ENCODE measurements at places on chromosomes 7 and 10. TPM values are rescaled to one million over a fixed set of nuclear protein-coding genes. Genes with fewer than 3 reads are reported as not detected.

DNA sequence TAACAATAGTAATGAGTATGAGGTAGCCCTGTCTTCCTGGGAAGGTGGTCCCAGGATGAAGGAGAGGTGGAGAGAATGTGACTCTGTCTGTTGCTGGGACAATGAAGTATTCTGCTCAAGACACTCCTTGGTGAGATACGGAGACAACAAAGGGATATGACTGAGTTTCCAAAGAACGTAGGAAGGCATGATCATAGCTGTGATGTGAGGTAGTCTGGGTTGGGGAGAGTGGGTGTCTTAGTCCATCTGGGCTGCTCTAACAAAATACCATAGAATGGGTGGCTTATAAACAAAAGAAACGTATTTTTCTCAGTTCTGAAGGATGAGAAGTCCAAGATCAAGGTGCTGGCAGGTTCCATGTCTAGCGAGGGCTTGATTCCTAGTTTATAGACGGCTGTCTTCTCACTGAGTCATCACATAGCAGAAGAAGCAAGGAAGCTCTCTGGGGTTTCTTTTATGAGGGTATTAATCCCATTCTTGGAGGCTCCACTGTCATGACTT, 84.9 kb upstream of the RHOBTB1 start:
- no peak for DNase-seq

GRCh38 chr10:646118-646524, 43.3 kb downstream of the DIP2C start:
- DNase-seq, result no peak

DNA sequence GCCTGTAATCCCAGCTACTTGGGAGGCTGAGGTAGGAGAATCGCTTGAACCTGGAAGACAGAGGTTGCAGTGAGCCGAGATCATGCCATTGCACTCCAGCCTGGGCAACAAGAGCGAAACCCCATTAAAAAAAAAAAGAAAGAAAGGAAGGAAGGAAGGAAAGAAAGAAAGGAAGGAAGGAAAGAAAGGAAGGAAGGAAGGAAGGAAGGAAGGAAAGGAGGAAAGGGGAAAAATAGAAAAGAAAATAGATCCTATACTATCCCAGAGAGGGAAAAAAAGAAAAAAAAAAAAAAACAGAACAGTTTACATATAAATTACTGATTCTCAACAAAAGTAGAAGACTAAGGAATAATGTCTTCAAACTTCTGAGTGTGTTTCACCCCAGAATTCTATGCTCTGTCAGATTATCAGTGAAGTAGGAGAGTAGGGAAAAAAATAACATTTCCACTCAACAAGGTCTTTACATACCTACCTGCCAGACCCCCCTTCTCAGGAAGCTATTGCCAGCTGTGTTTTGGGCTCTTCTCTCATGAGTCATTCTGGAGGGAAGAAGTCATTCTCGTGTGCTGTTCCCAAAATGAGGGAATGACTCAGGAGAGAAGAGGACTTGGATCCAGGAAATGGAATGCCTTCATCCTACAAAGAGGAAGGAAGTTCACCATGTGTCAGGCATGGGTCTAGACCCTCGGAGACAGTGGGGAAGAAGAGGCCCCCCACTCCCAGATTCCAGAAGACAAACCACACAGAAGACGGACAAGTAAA, 20.9 kb downstream of the RGS10 start:
- DNase-seq, result no peak

GRCh38 chr7:150981644-150982043, 3.5 kb upstream of the KCNH2 start:
- no peak for DNase-seq

- DNase-seq, result no peak
Observed at GRCh38 chr10:71727105-71727737, 7.6 kb upstream of the C10orf105 start.

GRCh38 chr10:48572414-48572813, 32.5 kb downstream of the ARHGAP22 start:
- DNase-seq, result no peak

DNA sequence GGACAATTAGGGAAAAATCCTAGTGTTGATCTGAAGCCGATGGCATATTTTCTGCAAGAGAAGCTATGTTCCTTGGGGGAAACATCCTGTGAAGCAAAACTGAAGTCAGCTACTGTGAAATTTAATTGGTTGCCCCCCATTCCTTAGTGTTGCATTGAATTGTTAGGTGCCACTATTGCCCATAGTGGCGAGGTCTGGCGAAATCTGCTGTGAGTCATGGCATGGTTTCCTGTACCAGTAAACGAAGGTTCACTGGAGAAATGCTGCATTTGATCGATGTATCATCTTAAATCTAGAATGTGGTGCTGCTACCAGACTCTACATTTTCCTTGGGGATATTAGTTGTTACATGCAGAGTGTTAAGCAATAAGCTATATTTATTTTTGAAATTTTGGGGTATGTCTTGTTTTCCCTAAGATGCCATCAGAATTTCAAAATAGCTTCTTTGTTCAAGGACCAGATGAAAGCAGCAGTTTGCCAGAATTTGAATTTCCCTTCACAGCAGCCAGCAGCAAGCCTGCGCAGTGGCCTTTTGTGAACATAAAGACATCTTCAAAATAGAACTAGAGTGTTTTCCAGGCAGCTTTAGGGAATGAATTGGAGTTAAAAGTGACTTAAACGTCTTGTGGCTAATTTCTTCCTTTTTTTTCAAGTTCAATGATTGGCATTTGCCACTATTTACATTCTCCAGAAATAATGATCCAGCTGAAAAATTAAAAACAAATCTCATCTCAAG, 348.6 kb upstream of the COBL start:
- DNase-seq, result no peak

DNA sequence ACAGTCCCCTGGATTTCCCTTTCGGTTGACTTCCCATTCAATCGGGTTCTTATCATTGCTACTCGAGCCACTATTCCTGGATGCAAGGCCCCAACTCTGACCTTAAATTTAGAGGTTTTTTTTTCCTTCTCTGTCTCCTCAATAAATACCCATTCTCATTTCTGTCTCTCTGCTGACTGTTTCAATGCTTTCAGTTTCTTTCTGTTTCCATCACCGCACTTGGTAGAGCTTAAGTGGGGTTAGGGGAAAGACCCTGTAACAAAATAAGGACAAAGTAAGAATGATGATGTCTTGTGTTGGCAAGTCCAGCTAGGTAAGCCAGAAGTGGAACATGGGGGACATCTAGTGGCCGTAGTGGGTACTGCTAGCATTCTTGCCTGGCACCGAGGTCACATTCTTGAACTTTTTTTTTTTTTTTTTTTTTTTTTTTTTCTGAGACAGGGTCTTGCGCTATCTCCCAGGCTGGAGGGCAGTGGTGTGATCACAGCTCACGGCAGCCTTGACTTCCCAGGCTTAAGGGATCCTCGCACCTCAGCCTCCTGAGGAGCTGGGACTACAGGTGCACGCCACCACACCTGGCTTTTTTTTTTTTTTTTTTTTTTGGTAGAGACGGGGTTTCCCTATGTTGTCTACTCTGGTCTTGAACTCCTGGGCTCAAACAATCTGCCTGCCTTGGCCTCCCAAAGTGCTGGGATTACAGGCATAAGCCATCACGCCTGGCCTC, 40.3 kb downstream of the ZC3HC1 start:
- DNase-seq, result peak; percentile 77

- no peak for DNase-seq
Observed at GRCh38 chr10:62620491-62620890, 184.0 kb upstream of the ADO start.

DNA sequence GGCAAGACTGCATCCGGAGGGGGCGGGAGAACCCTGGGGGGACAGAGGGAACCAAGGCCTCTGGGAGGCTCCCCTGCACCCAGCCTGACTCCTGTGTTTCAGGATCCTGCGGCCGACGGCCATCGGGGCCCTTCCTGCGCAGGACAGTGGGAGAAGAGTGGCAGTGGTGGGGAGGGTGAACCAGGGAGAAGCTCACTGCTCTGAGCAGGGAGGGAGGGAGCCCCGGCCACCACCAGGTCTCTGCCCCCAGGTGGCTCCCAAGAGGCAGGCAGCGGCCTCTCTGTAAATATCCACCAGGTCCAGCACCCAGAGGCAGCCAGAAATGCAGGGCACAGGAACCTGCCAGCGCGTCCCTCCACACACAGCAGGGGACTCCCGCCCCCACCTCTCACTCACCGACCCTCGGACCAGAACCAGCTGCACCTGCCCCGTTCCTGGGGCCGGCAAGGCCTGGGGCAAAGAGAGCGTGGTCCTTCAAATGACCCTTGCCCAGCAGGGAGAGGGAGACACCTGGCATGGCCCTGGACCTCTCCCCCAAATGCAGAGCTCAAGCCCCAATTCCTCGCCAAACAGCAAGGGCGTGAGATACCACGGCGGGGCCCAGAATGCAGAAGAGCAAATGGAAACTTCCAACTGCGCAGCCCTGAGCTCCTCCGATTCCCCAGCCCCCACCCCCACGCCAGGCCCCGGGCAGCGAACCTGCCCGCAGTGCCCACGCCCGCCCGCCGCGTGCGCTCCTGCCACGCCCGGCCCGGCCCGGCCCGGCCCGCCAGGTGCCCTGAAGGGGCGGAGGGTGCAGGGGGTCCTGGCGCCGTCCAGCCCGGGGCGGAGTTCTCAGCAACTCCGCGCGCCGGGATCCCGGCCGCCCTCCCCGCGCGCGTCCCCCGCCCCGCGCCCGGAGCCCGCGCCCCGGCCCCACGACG, 805 bp downstream of the RASGEF1A start:
- no peak for DNase-seq

- DNase-seq, result no peak
Observed at GRCh38 chr7:136034132-136034531, 57.0 kb upstream of the MTPN start.

DNA sequence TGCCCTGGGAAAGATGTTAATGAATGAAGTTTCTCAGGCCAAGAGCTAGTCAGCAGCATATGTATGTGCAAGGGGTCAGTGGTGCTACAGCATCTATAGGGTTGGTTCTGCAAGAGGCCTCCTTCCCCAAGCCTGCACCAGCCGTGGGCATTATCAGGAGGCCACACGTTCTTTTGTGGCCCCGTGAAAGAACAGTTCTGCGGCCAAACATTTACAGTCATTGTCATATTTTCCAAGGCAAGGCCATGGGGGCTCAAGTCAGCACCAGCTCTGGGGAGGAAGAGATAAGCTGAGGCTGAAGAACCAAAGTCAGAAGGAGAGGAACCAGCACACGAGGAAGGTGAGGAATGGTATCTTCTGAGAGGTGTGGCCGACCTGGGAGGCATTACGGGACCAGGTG, 54.4 kb upstream of the TMEM72 start:
- DNase-seq, result no peak

DNA sequence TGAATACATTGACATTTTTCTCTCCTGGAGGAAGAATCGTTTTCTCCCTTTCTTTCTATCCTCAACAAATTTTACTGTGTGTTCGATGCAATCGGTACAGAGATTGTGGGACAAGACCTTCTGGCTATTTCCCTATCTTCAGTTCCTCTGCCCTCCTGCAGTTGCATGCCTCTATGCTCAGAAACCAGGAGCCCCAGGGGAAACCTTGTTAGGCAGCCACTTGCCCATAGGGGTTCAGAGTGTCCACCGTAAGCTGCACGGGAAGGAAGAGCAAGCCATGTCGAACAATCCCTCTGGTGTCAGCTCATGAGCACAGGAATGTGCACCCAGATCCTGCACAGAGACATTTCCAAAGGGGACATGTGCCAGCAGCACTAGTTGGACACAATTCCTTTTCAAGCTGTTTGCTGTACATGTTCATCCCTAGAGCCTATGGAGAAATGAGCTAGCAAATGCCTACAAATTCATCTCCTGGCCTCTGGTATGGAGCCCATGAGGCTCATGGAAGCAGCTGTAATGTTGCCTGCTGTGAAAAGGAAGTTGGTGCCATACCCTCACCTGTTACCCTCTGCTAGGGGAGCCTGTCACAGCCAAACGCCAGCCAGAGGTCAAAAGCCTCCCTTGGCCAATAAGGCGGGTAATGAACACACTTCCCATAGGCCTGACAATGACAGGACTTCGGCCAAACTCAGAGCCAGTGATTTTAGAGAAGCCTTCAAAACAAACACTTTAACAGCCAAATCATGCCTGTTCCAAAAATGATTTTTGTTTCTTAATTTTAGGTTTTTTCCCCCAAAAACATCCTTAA, 35.9 kb upstream of the ASAH2 start:
- DNase-seq, result no peak

DNA sequence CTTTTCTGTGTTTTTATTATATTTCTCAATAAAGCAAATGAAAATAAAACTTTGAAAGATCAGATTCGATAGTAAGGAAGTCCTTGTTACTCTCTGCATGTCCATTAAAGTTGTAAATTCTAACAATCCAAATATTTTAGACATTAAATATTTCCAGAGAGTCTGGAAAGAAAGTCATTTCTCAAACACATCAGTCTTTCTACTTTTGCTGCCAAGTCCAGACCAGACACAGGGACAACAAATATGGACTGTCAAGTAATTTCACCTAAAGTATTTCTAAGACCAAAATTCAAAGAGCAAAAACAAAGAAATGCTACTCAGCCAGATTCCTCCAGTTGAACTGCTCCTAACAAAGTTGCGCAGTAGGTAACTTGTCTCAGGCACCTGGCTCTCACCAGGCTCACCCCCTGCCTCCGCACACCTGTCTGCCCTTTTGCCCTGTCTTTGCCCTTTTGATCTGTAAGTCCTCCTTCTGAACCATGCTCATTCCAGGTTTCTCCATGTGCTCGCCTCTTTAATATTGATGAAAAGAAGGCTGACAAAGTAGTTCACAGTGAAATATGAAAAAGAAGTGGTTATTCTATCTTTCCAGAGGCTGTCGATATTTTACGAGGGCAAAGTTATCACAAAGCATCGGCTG, 300.5 kb downstream of the C7orf25 start:
- no peak for DNase-seq

DNA sequence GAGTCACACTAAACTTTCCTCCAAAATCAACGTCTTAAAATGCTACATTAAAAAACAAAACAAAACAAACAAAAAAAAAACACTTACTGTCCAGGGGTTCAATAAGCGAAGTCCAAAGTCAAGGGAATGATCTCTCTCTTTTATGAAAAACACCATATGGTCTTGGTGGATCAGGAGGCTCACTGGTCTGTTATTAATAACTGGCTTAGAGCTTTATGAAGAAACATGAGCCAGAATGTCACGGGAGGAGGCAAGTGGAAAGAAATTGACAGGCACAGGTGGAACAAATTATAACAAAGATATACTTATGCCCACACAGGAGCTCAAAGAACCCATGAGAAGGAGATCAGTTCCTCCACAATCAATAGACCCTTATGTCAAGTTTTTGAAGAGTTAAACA, at the start of gene MRLN:
Gene MRLN, minus strand, starts transcription at position 189 of the 400 bp plus-strand sequence.
- no peak for DNase-seq

- no peak for DNase-seq
Observed at GRCh38 chr10:69807696-69808095, 6.0 kb downstream of the COL13A1 start.

GRCh38 chr7:46996972-46997371, 584.9 kb downstream of the TNS3 start:
- peak; percentile 15 for DNase-seq

ST8SIA6 gene
- total RNA-seq, result 10.1 TPM

PRPF18 gene
- total RNA-seq, result 14.7 TPM

GALNT17 gene
- total RNA-seq, result 95.3 TPM

BHLHA15 gene
- total RNA-seq, result not detected

CDC14C gene
- total RNA-seq, result not detected

UTF1 gene
- not detected for total RNA-seq

GJD4 gene
- not detected for total RNA-seq

CALHM3 gene
- total RNA-seq, result not detected

TRPV6 gene
- total RNA-seq, result not detected

RNLS gene
- total RNA-seq, result 14.3 TPM

RARRES2 gene
- 17.6 TPM for total RNA-seq

TFAM gene
- total RNA-seq, result 29.8 TPM

SPDYE8 gene
- not detected for total RNA-seq

NEUROD6 gene
- not detected for total RNA-seq

Measured in left ventricle myocardium inferior (tissue), 1 donor.